ENCODE measurements at places on chromosomes 5 and 9.

- DNase-seq, result no peak
Measured at GRCh38 chr9:72407114-72407513, 42.1 kb upstream of the ZFAND5 start.

DNA sequence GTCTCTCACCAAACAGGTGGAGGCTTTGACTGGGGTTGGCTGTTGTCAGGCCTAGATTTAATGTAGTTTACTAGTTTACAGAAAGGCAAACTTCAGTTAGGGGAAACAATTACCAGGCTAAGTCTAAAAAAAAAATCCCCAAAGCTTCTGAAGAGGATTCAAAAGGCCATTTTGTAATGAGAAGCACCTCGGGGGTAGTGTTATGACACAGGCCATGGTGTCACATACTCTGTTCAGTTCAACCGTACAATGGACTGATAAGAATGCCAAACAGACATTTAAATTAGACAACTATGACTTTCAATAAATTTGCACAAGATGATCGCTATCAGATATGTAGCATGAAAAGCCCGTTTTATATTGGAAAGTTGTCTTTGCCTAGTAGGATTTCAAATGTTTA, 120.1 kb upstream of the PCA3 start:
- no peak for DNase-seq

DNA sequence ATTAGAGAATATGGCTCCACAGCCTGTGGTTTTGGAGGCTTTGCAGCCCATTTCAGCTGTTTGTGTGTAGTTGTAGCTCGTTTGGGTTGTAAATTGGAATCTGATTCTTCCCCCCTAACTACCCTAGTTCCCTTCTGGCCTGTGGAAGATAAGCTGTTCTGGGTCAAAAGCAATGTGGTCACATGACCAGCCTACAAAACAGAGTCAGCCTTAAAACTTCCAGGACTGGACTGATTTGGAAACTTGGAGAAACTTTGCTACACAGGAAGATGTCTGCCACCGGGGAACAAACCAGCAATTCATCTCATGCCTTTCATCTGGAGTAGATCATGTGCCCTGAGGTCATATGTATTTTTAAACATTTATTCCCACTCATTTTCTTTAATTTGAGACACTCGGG, 83.8 kb downstream of the DAPK1 start:
- no peak for DNase-seq

DNA sequence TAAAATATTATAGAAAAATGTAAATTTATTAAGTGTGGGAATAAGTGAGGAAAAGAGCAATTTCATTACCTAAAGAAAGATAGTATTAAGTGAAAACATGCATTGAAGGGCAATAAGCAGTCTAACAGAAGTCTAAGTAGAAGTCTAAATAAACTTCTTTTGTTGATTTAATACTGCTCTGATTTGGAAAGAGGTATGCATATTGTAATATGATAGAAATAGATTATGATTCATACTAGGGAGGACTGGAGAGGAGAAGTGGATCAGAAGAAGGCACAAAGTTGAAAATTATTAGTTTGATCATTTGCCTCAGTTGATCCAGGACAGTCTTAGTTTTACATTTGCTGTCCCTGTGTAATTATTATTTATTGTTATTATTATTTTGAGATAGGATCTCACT, 6.6 kb upstream of the ERBIN start:
- DNase-seq, result no peak

- no peak for DNase-seq
Measured at GRCh38 chr5:59037453-59037852, 454.6 kb downstream of the RAB3C start.

- no peak for DNase-seq
Measured at GRCh38 chr9:78609450-78609849, 312.5 kb downstream of the PSAT1 start.

- DNase-seq, result no peak
Measured at GRCh38 chr5:148909040-148909439, 82.6 kb downstream of the ADRB2 start.

GRCh38 chr9:102428305-102428704, 566.8 kb upstream of the CYLC2 start:
- DNase-seq, result no peak

DNA sequence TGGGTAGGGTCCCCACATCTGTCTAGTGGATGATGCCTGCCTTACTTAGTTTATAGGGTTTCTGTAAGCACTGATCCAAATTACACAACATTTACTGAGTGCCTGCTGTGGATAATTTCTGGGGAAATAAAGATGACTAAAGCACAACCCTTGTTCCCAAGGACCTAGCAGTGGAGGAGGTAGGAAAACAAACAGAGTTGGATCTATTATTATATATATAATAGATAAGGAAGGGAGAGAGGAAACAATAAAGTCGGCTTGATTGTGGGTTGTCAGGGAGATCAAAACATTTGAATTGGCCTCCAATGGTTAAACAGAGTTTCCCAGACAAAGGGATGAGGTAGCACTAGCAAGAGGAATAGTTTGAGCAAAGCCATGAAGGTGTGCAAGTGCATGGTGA, 14.0 kb downstream of the IL33 start:
- no peak for DNase-seq

DNA sequence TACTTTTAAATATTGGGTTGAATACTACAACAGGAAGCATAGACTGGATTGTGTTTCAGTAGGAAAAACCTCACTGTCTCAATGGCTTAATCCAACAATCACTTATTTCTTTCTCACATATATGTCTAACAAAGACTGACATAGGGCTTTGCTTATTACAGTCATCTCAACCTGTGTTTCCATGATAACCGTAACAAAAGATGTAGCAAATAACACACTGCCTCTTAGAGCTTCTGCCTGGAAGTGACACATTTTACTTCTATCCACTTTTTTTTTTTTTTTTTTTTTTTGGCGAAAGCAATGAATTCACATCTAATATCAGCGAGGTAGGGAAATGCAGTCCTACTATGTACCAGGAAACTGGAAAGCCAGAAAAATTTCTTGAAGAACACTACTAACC, 204.9 kb upstream of the CDKN2B start:
- no peak for DNase-seq

- DNase-seq, result no peak
Measured at GRCh38 chr5:160023007-160023907, 14.3 kb downstream of the TTC1 start.

- no peak for DNase-seq
Measured at GRCh38 chr5:39604491-39604890, 179.7 kb upstream of the DAB2 start.

DNA sequence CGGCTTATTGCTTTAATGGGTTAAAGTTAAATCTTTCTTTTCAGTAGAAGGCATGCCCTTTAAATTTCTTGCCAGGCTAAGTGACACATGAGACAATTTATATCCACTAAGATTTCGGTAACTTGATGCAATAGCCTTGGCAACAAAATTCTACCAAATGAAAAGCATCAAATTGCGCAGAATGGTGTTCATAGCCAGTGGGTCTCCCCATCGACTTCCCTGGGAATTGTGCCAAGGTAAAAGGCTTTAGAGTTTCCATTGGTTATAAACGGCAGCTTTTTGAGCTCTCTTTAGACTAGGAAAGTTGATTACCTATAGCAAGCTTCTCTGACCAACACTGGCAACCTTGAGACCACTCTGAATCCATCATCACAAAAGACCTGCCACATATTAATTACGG, 358.4 kb downstream of the ARRDC3 start:
- DNase-seq, result no peak

- no peak for DNase-seq
Measured at GRCh38 chr5:147996379-147996778, 67.4 kb upstream of the SPINK5 start.

DNA sequence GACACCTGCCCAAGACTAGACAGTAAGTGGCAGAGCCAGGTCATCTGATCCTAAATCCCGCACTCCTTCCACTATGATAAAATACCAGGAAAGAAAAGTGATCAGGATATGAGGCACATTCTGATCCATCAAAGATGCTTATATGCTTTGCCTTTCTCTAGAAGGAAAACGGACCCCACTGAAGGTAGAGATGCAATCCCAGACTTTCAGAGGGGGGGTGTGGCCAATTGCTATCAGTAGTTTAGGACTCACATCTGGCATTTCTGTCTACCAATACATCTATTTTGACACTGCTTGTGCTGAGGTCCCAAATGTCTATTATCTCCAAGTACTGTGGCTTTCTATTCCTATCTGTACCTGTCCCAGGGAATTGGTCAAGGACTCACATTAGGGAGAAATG, 1.7 kb downstream of the TRIM52 start:
- no peak for DNase-seq

- no peak for DNase-seq
Measured at GRCh38 chr9:9950813-9951212, 662.0 kb downstream of the PTPRD start.

DNA sequence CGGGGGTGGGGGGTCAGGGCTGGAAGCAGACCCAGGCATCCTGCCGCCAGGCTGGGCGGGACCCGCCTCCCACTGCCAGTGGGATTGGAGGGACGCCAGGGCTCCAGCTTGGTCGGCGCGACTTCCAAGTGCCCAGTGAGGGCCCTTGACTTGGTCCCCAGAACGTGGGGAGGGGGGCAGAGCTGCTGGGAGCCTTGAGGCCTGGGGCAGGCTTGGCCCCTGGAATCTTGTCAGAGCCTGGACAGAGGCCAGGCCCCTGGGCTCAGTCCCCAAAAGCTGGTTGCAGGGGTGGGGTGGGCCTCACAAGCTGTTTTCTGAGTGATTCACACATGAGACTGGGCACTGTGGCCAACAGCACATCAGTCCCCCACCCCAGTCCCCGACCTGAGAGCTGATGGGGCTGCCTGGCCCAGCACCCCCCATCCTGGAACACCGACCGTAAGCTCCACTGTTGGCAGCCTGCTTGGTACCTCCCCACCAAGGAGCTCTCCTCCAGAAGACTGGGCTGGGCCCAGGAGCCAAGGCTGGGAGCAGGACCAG, 526 bp downstream of the CLIC3 start:
- DNase-seq, result no peak

DNA sequence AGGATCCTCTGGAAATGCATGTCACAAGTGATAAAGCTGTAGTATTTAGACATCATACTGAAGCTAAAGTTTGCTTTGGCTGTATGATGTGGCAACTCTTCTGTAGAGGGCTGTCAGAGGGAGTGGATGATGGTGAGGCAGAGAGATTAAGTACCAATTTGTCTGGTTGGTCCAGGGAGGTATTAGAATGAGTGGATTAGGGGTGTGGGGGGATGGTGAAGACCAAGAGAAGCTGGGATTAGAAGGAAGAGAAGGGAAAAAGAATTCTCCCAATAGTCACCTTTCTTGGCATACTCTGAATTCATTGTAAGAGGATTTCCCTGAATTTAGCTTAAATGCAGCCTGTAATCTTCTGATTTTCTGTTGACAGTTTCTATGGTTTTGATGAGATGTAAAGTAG, 3.6 kb downstream of the PCDHAC2 start:
- DNase-seq, result no peak

- DNase-seq, result no peak
Measured at GRCh38 chr5:36073595-36074216, 7.0 kb upstream of the UGT3A2 start.

- no peak for DNase-seq
Measured at GRCh38 chr5:51521583-51521982, 138.3 kb downstream of the ISL1 start.

- no peak for DNase-seq
Measured at GRCh38 chr5:98031926-98032325, 741.5 kb upstream of the RGMB start.

- no peak for DNase-seq
Measured at GRCh38 chr9:109894921-109895758, 115.1 kb downstream of the PALM2AKAP2 start.

- no peak for DNase-seq
Measured at GRCh38 chr9:78468231-78468630, 171.3 kb downstream of the PSAT1 start.

DNA sequence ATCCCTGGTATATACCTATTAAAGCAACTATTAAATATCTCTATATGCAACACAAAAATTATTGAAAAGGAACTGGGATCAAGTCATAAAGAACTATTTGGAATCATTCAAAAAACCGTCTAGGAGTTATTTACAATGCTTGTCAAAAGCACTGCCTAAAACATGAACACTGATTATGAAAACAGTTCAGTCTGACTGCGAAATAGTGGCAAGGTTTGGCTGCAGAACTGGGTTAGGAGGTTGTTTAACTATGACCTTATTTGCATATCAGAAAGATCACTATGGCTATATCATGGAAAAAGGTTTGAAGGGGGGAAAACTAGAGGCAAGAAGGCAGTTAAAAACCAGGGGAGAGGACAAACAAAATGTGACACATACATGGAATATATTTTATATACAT, 12.0 kb downstream of the FBXW2 start:
- DNase-seq, result no peak

- no peak for DNase-seq
Measured at GRCh38 chr5:1413611-1414241, 31.5 kb downstream of the SLC6A3 start.

DNA sequence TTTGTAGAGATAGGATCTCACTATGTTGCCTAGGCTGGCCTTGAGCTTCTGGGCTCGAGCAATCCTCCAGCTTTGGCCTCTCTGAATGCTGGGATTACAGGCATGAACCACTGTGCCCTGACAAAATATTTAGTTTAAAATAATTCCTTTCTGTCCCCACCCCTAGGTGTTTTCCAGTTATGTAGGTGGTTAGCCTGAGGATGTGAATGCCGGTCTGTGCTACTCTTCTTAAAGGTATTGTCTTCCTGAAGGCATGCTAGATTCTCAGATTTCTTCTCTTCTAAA, 56.7 kb upstream of the BASP1 start:
- DNase-seq, result no peak

DNA sequence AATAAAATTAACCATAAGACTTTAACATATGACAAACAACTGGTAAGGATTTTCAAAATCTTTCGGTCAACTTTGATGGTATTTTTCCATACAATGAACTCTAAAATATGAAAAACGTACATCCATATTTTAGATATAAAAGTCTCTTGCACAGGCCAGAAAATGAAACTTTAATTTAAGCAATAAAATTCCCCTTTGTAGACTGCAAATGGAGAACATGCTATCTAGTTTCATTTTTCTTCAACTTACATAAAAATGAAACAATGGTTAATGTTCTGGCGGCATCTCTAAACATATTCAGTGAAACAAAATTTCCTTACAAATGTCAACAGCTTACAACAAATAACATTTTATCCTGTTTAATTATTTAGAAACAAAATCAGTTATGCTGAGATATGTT, 84.0 kb downstream of the USP20 start:
- no peak for DNase-seq
